ENCODE measurements at places on chromosomes 2 and 18.

DNA sequence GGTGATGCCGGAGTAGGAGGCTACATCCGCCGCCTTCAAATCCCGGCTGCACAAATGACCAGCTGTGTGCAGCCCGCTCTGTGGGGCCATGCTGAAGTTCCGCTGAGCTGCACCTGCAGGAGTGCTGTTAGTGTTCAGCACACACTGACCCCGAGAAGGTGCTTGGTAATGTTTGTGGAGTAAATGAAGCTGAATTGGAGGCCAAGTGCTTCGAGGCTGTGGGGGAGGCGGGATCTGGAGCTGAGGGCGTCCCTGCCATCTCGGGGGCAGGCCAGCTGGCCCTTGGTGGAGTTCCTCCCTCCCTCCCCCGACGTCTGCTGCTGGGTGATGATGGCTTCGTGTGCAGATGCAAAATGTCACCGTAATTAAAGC is 23.2 kb downstream of the KCNF1 start:
- DNase-seq: no peak

DNA sequence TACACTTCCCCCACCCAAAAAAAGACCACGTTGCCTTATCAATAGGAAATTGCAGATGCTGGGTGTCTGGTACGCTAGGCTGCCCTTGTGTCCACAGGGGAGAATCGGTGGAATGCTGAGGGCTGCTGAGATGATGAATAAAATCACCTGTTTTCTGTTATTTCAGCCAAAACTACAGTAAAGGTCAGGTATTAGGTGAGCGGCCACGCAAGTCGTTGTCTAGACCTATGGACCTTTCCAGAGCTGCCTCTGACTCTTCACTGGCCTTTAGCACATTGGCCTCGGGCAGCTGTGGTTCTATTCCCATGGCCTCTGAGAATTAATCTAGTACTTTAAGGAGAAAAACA is 89.6 kb downstream of the MTCL1 start:
- DNase-seq: no peak

- peak; percentile 29 for DNase-seq
Observed at GRCh38 chr18:7617738-7618422, 50.8 kb downstream of the PTPRM start.

DNA sequence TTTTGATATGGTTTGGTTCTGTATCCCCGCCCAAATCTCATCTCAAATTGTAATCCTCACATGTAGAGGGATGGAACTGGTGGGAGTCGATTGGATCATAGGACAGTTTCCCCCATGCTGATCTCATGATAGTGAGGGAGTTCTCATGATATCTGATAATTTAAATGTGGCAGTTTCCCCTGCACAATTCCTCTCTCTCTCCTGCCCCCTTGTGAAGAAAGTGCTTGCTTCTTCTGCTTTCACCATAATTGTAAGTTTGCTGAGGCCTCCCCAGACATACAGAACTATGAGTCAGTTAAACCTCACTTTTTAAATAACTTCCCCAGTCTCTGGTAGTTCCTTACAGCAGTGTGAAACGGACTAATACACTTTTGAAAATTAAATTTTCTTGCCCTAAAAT is 12.3 kb upstream of the KCNJ3 start:
- DNase-seq: no peak

DNA sequence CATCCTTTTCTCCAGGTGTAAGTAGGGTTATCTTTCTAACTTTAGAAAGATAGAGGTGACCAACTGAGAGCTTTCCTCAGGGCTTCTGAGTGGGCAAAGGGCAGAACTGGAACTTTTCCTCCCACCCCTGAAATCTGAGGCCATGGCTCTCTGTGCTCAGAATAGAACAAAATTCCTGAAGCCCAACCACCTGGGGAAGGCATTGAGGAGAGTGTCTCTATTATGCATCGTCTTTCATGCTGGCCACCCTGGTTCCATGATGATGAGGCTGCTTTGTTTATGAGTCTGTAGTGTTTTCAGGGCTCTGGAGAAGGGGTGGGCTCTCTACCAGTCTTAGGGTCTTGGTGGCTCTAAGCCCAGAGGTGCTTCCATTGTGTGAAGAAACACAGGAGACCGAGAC is 30.7 kb upstream of the IL1R1 start:
- no peak for DNase-seq

GRCh38 chr2:45763255-45763654 is 111.8 kb downstream of the PRKCE start:
- no peak for DNase-seq

DNA sequence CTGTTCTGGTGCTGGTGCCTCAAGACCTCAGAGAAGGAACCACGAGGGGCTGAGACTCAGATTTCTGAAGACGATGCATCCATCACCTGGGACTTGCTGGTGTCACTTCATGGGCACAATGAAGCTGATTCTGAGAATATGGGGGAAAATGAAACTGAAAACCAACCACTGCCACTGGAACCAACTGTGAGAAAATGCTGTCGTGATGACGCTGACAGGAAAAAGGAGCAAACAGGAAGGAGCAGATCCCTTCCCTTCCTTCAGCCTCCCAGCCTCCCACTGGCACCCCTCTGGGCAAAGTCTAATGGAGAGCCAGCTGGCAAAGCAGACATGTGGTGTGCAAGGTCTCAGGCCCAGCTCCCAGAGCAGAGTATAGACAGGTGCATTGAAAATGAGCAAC is 109.7 kb downstream of the FOXI3 start:
- no peak for DNase-seq

- DNase-seq: no peak
Observed at GRCh38 chr2:29010946-29011345, 29.8 kb downstream of the TOGARAM2 start.

DNA sequence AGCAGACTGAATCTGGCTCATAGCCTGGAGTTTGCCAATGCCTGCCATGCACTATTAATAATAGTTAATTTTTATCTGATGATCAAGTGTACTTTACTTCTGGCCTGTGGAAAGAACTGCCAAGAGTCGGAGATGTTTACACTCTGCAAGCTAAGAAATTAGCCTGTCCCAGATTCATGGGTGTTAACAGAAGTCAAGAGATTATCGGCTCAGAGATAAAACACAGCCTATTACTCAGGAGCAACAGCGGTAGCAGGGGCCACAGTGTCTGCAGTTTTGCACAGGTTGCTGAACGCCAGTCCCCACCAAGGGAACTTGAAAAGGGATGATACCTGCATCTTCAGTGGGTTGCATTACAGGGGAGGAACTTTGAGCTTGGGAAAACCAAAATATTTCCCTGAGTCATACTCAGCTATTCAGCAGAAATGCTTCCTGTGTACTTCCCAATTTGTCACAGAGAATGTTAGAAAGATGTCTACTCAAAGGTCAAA is 4.3 kb upstream of the ADI1 start:
- no peak for DNase-seq

DNA sequence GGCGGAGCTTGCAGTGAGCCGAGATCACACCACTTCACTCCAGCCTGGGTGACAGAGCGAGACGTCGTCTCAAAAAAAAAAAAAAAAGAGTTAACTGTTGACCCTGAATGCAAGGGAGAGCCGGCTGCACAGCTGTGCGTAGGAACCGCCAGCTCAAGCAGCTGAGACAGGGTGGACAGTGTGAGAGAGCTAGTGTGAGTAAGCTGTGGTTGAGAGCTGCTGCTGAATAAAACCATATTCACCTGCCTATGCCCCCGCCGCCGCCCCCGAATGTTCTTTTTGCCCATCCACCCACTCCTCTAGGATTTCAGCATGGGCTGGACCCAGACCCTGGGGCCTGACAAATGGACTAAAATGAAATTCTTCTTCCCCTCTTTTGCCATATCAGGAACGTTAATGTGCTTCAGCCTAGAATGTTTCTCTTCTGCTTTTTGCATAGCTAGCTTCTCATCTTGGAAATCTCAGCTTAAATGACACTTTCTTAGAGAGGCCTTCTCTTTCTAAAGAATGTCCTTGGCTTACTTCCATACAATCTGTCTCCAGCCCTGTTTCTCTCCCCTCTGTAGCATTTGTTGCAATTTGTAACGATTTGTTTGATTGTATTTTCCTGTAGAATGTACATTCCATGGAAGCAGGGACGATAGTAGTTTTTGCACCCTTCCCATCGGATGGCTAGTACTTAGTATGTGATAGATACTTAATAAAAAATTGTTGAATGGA is 142.7 kb downstream of the KLHL14 start:
- no peak for DNase-seq

DNA sequence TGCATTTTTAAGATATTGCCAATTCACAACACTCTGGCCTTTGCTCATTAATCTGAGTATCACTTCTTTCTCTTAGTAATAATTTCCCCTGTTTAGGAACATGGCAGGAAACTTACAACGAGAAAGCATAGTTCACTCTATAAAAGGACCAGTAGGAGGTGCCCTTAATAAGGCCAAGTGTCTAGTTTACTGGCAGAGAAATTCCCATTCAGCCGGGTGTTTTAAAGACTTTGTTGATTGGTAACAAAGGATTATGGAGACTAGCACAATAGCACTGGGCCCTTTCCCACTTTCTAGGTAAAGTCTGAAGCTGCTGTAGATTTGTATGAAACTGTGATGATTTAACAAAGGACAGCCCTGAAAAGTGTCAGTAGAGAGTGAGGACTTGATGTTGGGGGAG is 3.1 kb downstream of the DCC start:
- no peak for DNase-seq

- no peak for DNase-seq
Observed at GRCh38 chr2:235098269-235098668, 146.5 kb downstream of the SH3BP4 start.

DNA sequence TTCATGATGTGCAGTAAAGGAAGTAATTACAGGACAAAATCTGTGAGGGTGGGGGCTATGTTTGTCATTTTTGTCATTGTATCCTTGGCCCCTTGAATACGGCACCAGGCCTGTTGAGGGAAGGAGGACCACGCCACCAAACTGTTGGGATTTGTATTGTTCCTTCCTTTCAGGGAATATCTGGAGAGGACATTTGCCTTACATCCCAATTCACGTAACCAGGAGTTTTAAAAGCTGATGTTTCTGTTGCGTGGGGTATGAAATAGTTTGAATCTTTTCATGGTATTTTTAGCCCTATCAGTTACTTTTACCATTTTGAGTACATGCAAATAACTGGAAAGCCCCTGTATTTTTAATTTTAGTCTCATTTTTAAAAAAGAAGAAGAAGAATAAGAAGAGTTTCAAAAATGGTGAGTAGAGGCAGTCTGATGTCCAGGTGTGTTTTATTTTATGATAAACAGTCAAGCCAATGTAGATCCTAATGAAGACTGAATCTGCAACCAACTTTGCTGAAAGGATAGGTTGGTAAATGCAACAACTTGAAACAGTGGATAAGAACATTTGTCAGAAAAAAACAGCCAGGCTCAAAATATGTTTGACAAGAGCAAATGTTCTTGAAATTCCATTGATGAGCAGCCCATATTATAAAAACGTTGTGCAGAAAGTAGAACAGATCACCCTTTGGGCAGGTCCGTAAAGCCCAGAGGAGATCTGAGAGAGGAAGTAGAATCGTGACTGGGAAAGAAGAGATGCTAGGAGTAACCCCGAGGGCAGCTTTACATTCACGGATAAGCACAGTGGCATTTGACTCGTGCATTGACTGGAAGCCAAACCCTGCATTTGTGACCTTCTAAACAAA is 54.5 kb downstream of the RASGRP3 start:
- no peak for DNase-seq

DNA sequence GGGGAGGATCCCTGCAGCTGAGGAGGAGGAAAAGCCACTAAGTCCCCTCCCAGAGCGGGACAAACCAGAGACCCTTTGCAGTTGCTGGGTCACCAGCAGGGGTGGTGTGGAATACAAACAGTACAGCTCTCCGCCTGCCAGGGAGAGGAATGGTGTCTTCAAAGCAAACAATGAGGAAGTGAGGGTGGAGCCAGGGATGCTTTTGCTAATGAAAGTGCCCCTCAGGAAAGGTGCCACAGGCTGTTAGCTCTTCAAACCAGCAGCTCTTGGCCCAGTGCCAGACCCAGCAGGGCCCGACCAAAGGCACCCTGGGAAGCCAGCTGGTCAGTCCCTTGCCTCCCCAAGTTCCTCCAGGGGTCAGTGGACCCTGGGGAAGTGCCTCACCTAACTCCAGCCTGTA is 102.8 kb downstream of the HIBCH start:
- DNase-seq: peak; percentile 37

GRCh38 chr2:69911985-69912563 is 2.8 kb upstream of the MXD1 start:
- DNase-seq: peak; percentile 41

DNA sequence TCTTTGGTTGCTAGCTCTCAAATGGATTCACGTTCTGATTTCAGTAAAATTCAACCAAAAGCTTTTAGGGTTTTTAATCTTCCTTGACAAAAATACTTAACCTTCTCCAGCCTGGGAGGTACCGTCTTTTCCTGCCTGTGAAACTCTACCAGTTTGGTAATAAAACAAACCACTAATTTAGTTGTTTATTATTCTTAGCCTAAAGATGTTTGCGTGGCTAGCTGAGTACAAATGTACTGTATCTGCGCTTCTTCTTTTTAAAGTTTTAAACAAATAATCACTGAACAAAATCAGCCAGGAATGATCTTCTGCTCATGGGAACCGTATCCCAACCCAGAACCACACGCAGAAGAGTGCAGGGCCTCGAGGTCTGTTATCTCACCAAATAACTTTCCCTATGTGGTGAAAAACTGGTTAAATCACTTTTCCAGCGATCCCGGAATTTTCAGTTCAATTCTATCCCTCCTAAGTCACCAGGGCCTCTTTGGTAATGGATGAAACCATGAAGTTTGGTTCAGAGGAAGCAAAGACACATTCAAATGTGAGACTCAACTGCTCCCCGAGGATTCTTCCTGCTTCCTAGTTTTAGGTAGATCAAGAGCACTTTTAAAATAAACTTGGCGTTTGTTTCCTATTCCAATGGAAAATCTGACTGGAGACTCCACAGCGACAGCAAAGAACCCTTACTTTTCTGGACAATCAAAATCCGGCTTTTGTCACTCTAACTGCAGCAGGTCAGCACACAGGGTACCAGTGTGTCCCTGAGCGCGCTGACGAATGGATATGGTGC is 36.1 kb downstream of the BCL2 start:
- DNase-seq: no peak

DNA sequence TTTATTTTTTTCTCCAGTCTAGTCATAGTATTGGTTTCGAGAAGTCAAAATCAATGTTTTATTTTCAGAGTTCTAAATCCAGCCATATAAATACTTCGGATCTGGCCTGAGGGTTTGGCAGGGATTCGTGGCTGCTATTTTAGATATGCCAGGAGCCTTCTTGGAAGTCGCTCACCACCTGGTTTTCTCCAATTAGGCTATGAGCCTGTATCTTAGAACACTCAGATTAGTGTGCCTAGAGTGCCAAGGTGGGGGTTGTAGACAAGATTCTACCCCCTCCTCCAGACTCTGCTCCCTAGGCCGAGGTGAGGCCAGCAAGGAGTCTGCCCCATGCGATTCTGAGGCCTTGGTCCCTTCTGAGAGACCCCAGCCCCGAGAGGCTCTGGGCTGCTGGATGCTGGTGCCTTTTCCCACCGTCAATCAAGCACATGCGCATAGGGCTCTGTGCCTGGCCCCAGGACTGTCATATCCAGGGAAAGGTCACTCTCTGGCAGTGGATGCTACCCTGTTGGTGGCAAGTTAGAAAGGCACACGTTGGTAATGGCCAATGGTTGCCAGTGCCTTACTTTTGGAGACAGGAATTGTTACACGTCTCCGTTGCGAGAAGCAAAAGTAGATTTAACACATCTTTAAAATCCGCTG is 197.1 kb downstream of the AGAP1 start:
- DNase-seq: no peak
